ENCODE measurements at places on chromosomes 13 and 19.

GRCh38 chr19:21586311-21587116 lies 81.1 kb downstream of the ZNF429 start:
- no peak for DNase-seq

GRCh38 chr19:49890349-49891311 lies 6.1 kb downstream of the IL4I1 start:
- no peak for DNase-seq

- DNase-seq = no peak
Observed at GRCh38 chr13:91312324-91312723, 35.2 kb upstream of the MIR17HG start.

- DNase-seq = no peak
Observed at GRCh38 chr13:77599351-77599750, 63.8 kb downstream of the SCEL start.

Data from fibroblast of skin of abdomen (primary cell).